Right hindlimb (tissue), 1 donor: ENCODE measurements at places on chromosomes 13 and 19.

DNA sequence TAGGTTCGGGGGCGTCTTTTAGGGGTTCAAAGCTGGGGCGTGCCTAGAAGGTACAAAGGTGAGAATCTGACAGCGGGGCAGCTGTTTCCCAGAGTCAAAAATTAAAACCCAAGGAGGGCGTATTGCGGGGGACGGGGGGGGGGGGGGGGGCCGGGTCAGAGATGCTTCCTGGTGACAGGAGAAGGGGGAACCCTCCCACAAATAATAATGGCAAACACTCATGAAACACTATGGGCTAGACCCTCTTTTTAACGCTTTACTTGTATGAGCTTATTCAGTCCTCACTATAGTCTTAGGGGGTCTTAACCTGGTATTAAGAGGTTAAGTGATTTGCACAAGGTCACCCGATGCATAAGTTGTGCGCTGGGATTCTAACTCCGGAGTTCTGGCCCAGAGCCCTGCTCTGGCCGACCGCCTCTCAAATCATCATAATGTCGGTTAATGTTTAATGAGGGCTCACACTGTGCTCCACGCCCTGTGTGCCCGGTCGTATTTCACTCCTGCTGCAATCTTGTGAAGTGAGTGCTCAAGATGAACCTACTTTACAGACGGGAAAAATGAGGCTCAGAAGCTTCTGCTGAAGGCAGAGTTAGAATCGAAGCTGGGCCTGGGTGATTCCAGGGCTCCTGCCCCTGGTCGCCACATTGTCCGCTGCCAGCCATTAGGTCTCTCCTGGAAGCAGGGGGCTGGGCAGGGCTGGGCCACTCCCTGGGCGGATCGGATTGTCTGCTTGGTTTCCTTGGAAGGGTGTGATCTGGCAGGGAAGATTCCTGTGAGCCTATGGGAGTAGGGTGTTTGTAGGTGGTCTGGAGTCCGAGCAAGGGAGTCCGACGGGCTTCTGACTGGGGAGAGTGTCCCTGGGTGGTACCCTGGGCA is 964 bp downstream of the PAK4 start:
- DNase-seq: no peak

DNA sequence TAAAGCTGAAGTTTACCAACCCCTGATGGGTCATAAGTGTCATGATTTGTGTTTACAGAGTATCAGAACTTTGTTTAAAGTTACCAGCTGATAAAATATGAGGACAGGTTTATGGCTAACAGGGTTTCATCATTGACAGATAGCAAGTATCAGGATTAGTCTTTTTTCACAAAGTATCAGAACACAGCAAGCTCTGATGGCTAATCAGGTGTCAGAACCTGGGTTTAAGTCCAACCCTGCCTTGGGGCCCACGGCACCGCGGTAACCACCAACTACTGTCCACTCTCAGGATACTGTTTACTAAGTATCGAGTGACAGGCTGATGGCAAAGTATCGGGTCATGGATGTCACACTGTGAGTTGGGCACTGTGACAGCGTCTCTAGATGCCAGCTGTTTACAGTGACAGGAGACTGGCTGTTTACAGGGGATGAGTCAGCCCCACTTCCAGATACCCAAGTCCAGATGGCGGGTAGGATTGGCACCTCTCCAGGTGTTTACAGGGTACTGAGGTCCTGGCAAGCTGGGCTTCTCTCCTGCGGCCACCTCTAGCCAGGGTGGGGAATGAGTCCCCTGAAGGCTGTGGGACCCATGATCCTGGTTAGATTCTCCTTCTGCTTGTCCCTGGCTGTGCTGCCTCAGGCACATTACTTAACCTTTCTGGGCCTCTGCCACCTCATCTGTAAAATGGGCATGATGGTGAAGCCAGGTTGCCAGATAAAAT is 21.8 kb downstream of the ARRDC2 start:
- DNase-seq: no peak

GRCh38 chr19:55358943-55359908 is 3.8 kb downstream of the GARIN5B start:
- DNase-seq: no peak

- DNase-seq: no peak
These were observed 444.3 kb downstream of the GPC6 start for GRCh38 chr13:93670866-93671265.

DNA sequence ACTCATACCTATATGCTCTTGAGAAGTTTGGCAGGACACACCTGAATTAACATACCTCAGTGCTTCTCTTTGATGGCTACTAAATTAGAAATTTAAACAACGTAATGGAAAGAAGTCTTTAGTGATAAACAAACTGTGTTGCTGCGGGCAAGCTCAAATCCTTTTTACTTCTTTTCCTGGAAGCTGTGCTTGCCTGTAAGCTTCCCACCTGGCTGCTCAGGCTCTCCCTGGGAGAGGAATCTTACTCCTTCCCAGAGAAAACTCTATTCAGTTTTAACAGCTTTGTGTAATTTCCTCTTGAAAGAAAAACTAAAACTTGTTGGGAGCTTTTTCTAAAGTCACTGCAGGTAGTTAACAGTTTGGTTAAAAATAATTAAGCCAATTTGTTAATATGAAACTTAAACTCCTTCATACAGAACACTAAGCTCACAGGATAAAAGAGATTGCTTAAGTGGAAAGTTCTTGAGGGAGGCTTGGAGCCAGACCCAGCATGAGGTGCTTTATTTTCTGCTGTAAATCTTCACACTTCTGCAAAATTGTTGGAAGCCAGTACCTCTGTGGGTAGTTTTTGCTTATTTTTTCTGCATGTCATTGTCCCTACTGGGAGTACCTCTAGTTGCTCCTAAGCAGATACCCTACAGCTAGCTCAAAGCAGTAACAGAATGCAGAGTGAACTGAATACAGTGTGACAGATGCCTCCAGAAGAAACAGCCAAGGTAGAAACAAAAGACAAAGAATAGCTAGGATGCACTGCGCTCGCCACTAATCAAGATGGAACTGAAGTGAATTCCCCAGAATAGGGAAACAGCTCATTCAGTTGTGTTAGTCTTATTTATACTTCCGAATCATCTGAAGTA is 1253.0 kb downstream of the PCDH17 start:
- no peak for DNase-seq

DNA sequence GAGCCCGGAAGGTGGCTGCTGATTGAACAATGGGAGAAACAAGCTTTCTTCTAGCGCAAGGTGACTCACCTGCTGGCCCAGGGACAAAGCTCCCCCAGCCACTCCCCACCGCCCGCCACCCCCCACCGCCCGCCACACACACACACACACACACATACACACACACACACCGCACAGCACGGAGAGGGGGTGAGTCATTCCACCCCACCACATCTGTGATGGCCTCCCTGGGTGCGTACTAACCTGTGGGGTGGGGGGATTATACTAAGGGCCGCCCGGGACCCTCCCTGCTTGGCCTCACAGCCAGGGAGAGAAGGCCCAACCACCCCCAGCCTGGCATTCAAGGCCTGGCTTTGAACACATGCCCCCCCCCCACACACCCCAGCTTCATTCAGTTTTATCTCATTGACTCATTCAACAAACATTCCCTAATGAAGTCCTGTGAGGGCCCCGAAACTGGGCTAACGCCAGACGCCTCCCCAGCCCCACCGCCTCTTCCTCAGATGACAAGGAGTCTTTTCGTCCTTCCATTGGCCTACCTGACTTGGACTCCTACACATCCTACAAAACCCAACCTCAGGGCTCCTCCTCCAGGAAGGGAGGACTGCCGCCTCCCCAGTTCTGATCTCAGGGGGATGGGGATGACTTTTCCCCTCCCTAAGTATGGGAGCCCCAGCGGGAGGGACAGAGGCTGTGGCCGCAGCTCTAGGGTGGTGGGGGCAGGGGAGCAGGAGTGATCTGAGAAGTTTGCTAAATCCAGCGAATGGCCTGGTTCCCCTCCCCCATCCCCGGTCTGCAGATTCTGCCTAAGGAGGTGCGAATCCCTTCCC is 5.8 kb upstream of the ONECUT3 start:
- no peak for DNase-seq

- DNase-seq: no peak
These were observed 73.9 kb upstream of the SPATA13 start for GRCh38 chr13:24086642-24087041.

DNA sequence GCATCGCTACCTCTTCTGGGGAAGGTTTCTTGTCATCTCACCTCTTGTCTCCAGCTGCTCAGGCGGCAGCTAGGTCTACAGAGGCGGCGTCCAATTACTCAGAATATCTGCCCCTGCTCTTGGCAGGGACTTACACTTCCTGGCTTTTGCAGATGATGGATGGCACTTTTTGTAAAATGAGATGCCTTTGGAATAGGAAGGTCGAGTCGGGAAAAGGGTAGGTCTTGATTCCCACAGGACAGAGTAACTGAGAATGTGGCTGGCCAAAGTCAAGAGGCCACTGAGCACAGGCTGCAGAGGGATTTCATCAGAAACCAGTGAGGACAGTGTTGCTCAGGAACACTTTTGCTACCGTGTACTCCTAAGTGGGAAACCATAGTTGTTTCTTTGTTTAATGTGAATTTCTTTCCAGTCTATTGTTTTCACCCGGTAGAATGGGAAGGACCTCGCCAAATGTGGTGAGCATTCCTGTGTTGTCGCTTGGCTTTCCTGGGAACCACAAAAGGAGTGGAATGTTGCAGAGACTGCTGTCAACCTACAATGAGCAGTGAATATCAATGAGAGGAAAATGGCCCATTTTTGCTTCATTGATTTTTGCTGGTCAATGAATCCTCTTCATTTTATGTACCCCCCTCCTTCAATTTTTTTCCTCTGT is 383.7 kb downstream of the HS6ST3 start:
- DNase-seq: no peak
